Renal cortex interstitium (tissue), 15 donors: ENCODE measurements at places on chromosomes 12 and 14. TPM values are rescaled to one million over a fixed set of nuclear protein-coding genes. Genes with fewer than 3 reads are reported as not detected.

GSG1 gene
- 0.58 TPM for polyA plus RNA-seq

DNA sequence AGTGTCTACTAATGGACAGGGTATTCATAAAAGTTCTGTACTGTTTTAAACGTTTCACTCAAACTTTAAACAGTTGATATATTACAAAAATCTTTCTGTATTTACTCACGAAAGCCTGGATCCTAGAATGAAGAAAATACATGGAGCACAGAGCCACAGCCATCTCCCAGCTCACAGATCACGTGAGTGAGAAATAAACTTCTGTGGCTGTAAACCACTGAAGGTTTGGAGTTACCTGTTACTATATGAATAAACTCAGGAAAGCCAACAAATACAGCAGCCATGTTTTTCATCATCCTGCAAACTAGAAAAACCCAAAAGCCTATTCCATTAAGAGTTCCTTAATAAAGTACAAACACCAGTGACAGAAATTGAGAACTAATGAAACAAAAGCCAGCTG lies 867 bp upstream of the TDG start:
- no peak for DNase-seq

DNA sequence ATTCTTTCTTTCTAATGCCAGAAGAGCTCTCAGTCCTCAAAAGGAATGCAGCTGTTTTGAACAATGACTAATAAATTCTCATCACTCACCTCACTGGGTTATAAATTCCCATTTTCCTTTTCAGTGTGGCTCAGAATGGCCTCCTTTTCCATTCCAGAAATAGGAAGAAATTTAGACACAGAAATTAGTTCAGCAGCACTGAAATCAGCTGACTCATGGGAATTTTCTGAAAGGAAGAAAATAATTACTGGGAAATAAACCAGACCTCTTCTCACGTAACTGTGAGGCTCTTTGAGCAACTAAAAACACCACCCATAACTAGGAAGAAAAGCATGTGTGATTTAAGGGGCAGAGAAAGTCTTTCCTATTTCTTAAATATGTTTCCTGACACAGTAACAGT lies 23.8 kb downstream of the CD163 start:
- no peak for DNase-seq

TAC3 gene
- 1.1 TPM for polyA plus RNA-seq

SNW1 gene
- 102 TPM for polyA plus RNA-seq

DNA sequence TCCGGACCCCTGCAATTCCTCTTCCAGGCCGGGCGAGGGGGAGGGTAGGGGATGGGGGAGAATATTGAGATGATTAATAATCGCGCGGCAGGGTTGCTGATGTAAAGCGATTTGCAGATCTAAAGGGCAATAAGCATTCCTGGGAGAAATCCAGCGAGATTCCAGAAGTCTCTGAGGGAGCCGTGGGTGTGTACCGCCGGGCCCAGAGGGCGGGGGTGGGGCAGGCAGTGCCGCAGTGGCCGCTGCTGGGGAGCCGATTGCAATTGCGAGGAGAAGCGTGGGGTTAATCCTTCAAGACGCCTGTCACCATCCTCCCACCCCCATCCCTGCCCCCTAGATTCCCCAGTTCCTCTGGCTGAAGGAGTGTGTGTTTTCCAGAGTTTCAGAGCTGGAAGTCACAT lies 16.4 kb downstream of the FOS start:
- no peak for DNase-seq

- no peak for DNase-seq
Observed at GRCh38 chr12:57234571-57235016, 5.1 kb downstream of the SHMT2 start.

DNA sequence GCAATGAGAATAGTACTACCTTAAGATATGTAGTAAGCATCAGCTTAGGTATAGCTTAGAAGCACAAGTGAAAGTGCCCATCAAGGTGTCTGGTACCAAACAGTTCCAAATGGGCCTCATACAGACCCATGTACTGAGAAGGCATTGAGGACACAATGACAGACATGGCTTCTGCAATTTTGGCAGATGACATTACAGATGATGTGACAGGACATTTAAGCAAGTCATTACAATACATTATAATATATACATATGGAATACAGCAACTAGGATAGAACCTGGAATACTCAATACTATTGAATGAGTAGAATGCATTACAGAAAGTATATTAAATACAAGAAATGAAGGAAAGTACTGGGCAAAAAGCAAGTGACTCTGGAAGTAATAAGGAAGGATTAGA lies 256.4 kb downstream of the GXYLT1 start:
- no peak for DNase-seq

GRCh38 chr14:20601522-20601921 lies 10.3 kb upstream of the RNASE12 start:
- no peak for DNase-seq

DNA sequence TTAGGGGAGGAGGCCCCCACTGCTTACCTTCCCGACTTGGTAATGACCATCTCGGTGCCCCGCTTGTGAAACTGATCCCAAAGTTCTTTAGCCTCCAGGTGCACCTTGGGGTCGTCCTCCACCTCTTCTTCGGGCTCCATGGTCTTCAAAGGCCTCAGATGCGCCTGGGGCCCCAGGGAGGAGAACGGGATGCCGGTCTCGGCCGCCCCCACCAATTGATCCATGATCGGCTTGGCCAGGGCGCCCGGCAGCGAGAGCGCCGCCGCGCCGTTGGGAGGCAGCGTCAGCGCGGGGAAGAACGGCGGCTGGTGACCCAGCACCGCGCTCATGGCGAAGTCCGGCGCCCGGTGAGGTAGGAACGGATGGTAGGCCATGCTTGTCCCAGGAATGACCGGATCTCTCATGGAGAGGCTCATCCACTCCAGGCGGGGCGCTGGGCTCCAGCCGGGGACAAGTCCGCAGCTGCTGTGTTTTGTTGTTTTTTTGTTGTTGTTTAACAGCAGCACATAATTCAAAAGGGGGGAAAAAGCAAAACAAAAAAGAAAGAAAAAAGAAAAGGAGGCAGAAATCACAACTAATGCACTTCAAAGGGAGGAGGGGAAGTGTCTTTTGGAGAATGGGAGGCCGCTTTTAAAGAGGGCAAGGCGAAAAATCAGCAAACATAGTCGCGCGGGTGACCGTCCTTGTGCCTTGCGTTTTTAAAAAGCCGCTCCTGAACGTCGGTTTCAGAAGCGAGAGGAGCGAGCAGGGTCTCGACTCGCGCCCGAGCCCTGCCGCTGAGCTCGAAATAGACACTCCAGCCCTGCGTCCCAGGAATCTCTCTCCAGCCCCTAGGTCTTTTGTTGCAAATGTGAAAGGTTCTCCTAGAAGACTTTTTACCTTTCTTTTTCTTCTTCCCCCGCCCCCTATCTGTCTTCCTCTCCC lies 928 bp downstream of the TBX3 start:
- DNase-seq = no peak

- DNase-seq = no peak
Observed at GRCh38 chr12:402029-402389, 565 bp downstream of the CCDC77 start.

DNA sequence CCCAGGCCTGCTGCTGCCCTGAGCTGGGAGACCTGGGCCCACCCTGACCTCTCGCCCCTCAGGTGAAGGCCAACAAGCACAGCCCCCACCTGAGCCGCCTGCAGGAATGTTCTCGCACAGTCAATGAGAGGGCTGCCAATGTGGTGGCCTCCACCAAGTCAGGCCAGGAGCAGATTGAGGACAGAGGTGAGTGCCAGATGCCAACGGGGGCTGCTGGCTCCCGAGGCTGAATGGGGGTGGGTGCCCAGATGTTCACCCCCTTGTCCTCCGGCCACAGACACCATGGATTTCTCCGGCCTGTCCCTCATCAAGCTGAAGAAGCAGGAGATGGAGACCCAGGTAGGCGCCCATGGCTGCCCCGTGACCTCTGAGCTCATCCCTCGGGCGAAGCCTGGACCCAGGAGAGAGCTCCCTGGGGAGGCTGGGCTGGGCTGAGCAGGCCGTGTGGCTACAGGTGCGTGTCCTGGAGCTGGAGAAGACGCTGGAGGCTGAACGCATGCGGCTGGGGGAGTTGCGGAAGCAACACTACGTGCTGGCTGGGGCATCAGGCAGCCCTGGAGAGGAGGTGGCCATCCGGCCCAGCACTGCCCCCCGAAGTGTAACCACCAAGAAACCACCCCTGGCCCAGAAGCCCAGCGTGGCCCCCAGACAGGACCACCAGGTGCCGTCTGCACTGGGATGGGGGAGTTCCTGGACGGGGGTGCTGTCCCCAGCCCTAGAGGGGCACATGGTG lies 25.8 kb downstream of the HIP1R start:
- DNase-seq = no peak

SELPLG gene
- 2.3 TPM for polyA plus RNA-seq

SLC10A1 gene
- 0.26 TPM for polyA plus RNA-seq

DNA sequence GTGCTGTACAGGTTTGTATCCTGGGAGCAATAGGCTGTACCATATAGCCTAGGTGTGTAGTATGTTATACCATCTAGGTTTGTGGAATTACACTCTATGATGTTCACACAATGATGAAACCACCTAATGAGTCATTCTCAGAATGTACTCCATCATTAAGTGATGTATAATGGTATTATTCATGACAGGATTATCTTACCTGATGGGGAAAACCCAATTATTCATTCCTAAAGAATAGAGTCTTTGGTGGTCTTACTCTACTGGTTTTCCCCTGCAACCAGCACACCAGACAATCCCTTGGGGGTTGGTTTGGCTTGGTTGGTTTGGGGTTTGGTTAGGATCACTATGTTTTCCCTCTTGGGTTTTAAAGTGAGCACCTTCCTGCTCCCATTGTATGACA lies 12.6 kb upstream of the OR10P1 start:
- no peak for DNase-seq

GRCh38 chr14:69370061-69370460 lies 28.0 kb downstream of the ERH start:
- DNase-seq = no peak

DNA sequence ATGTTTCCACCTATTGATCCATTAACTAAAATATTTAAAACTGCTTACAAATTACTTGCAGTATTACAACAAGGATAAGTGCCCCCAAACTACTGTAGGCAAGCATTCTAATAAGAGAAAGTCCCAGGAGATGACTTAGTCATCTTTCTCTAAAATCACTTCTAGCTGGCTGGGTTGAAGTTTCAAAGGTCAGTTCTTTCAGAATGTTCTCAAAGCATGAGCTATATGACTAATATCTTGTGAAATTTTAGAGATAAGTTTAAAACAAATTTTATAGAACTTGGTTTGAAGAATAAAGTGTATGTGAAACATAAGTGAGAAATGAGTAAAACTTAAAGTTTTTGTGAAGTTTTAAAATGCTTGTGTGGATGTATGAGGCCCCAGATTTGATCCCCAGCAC lies 24.3 kb upstream of the OR6J1 start:
- DNase-seq = no peak

GRCh38 chr14:101357559-101358319 lies 203.6 kb upstream of the DIO3 start:
- DNase-seq = no peak

DNAI7 gene
- 4.4 TPM for polyA plus RNA-seq

DNA sequence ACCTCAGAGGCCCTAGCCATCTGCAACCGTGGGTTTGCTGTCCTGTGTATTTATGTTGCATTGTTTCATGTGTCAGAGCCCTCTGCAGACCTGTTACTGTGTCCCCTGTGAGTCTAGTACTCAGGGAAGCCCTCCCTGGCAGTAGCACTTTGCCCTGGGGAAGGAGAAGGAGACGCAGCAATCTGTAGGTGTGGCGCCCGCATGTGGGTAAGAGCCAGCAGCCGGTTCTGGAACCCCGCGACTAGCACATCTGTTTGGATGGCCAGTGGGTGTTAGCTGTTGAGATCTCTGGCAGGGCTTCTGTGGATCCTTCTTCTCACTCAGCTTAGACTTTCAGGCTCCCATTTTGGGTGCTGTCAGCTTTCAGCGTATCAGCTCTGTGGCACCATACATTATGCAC lies 57.0 kb downstream of the TECPR2 start:
- no peak for DNase-seq

DNA sequence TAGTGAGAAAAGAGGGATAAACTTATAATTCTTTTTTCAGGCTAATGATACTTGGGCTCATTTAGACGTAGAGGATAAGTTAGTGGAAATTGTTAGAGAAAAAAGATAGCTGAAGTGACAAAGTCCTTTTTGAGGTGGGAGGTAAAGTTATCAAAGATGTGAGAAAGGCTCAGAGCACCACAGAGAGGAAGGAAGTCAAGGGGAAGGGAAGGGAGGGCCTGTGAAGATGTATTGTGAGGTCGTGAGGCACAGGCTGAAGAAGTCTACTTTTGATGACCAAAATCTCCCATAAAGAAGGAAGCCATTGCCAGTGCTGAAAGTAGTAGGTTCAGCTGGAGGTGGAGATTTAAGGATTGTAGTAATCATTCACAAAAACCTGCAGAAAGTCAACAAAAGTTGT lies 19.4 kb upstream of the PTGDR start:
- no peak for DNase-seq

UBC gene
- 1,149 TPM for polyA plus RNA-seq

DNA sequence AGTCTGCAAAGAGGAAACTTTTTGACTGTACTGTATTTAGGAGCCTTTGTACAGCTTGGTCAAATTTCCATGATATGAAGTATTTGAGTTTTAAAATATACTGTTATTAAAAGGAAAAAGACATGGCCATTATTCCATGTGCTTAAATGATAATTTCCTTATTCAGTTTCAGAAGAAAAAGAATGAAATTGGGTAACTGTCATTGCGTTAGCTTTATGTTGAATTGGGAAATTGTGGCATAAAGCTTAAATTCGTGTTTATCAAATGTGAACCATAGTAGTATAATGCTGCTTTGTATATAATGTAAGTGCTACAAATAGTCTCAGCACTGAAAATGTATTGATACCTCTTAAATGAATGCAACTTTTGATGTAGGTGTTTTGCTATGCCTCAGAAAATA lies 64.9 kb downstream of the ETNK1 start:
- DNase-seq = no peak

DNA sequence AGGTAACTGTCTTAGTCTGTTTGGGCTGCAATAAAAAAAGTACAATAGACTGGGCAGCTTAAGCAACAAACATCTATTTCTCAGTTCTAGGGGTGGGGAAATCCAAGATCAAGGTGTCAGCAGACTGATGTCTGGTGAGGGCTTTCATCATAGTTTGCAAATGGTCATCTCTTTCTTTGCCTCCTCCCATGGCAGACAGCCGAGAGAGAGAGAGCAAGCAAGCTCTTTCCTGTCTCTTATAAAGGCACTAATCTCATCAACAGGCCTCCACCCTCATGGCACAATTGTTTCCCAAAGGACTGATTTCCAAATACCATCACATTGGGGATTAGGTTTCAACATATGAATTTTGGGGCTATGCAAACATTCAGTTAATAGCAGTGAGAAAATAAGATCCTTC lies 445.6 kb upstream of the FLRT2 start:
- DNase-seq = no peak

FAM186B gene
- polyA plus RNA-seq = 0.98 TPM

DNA sequence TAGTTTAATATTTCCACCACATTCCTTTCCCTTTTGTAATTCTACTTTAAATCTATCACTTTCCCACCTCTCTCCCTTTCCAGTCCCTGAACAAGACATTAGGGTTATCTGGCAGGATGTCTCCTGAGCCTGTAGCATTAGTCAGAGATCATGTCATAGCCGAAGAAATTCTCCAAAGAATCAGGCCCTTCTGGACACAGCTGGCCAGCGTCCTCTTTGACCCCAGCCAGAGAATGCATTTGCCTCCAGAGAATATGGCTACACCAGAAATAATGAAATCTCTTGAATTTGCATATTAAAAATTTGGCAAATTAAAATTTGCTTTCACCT lies 56.7 kb downstream of the NTF3 start:
- no peak for DNase-seq
